Activated naive CD4-positive, alpha-beta T cell treated with anti-CD3 and anti-CD28 coated beads, Interleukin-2, amount 50 U/mL, for 16 hours (primary cell): ENCODE measurements at places on chromosomes 7 and 10.

DNA sequence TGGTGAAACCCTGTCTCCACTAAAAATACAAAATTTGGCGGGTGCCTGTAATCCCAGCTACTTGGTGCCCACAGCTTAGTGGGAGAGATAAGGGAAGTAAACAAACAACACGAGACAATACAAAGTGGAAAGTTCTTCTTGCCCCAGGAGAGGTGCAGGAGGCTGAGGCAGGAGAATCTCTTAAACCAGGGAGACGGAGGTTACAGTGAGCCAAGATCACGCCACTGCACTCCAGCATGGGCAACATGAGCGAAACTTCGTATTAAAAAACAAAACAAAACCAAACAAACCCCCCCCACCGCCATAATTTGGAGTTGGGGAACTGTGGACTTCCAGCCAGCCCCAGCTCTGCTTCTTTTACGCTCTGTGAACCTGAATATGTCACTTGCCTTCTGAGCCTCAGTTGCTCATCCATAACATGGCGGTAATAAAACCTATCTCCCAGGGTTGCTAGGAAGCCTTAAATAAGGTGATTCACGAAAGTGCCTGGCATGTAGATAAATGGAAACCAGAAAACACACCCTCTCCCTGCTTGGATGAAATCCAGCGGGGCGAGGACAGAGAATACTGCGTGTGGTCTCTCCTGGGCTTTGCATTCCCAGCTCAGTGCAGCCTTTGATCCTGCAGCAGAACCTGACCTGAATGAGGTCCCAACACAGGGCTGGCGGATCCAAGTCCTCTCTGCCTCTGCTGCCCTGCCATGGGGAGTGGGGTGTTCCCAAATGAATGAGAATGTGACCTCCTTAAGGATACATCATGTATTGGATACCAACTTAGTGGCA, 10.2 kb downstream of the MLXIPL start:
- DNase-seq: no peak

DNA sequence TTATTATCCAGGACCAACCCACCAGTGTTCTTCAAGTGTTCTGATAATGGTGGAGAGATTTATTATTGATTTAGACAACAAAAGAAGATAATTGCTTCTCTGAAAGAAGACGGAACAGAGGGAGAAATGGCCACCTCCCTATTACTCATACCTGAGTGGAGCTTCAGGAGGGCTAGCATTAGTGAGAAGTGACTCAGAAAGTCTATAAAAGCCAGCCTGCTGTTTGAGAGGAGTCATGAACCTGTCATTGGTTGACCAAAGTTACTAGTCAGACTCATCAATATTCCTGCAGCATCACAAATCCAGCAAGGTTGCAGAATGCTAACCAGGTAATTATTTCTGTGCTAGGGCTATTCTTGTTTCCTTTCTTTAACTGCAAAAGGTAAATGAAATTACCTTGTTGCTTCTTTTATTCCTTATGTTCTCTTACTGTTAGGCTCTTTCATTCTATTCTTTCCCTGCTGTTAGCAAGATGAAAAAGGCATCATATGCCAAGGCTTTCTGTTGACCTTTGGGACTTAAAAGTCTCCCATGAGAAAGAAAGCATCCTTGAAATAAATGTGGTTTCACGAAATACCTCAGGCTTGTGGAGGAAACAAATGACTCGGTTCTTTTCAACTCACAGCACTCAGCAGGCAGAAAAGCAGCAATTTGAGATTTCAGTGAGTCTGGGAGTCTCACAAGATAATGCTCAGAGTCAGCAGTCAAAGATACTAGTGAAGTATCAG, 256.4 kb upstream of the PHYHIPL start:
- DNase-seq: no peak

DNA sequence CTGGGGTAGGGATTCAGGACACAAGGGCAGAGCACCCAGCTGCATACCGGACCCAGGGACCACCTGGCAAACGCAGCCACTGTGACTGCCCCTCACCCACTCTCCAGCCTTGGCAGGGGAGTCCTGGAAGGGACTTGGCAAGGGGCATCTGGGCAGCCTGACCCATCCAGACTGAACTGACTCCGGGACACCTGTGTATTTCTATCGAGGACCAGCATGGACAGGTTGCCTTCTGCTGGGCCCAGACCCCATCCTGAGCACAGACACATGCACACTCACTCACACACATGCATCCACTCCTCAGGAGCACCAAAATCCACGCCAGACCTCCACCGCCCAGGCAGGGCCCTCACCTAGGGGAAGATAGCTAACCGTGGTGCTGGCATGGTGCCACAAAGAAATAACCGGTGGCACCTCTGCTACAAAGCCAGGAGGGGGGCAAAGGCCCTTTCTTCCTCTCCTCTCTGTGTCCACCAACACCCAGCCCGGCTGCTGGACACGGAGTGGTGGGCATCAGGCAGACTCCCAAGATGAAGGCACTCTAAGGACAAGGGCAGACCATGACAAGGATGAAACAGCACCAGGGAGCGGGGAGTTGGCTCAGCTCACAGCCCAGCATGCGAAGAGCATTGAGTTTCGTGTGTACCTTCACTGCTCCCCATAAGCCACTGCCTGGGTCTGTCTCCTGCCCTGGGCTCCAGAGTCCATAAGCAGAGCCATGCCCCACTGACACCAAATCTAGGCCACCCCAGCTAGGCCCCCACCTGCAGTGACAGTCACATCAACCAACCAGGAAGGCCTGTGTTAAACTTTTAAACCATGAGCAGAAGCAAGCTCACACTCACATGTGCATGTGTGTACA, 35.3 kb downstream of the KCNH2 start:
- DNase-seq: no peak

DNA sequence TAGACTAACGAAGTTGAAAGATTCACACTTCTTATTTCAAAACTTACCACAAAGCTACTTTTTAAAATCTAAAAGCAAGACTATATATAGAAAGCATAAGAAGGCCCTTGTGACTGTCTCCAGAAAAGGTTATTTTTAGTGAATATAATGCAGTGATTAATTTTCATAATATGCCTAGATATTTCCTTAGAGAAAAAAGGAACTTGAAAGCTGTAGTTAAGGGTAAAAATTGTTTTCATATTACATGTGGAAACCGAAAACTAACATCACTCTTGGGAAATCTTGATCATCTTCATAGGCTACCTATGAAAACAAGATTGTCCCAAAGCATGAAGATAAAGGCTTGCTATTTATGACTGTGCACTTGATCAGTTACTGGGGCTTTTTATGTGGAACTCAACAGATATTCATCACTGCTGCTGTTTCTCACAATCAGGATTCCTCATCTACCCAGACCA, 223.2 kb downstream of the SH2D4B start:
- DNase-seq: no peak

- DNase-seq: no peak
These were observed 46.1 kb downstream of the PPIF start for GRCh38 chr10:79393221-79393923.

DNA sequence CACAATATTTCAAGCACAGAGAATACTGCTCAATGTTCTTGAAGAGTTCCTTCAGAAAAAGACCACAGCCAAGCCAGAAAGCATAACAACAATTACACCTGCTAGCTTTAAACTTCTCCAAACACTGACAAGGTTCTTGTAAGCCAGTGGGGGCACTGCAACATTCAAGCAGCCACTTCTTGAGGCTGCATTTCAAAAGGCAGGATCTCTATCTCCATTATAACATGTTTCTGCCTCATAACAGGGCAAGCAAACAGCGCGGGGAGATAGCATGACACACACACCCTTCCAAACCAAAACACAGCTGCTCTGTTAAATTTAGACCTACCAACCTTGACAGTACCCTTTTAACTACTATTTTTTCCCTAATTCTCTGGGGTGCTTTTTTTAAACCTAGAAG, 30.8 kb downstream of the CHCHD3 start:
- no peak for DNase-seq

GRCh38 chr7:2800220-2800930, 43.7 kb downstream of the GNA12 start:
- no peak for DNase-seq

DNA sequence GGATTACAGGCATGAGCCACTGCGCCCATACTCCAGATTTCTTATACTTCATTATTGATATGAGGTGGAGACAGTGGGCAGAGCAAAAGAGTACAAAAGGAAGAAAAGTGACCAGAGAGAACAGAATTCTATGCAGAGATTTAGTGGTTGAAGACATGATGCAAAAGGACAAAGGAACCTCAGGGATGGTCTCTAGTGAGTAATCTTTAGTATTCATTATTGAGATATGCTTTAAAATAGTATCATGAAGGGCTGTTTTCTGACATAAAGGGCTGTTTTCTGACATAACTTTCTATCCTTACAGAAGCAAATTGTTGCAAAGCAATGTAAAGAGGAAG, 81.2 kb upstream of the OIT3 start:
- DNase-seq: no peak

- no peak for DNase-seq
These were observed 97.6 kb upstream of the ZNF438 start for GRCh38 chr10:31129271-31129670.

DNA sequence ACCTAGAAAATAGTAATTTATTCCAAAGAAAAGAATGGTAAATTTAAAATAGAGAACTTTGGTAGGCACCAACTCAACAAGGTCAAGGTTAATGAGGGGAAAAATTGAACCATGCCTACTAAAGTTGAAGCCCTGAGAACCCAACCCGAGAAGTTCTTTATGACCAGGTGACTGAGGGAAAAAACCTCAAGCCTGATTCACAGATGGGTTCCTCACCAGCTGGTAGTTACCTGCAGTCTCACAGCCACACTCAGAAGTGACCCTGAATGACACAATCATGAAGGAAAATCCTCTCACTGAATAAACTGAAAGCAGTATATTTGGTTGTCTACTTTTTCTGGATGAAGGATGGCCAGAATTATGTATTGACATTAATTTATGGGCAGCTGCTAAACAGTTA, 7.0 kb downstream of the C10orf67 start:
- DNase-seq: no peak

DNA sequence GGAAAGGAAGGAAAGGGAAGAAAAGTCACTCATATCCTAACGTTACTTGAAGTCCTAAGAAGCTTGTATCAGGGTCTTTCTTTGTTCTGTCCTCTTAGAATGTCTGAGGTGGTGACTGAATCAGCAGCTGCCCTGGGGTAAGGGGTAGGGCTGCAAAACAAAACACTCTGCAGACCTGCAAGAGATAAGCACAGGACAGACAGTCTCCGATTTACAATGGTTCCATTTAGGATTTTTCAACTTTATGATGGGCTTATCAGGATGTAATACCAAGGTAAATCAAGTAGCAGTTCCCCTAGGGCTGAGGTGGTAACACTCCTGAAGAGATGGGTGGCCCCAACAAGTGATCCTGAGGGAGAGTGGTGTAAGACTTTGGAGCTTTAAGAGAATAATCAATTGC, 16.5 kb downstream of the KDM7A start:
- DNase-seq: no peak

GRCh38 chr10:101453318-101453717, 99.4 kb downstream of the BTRC start:
- no peak for DNase-seq

DNA sequence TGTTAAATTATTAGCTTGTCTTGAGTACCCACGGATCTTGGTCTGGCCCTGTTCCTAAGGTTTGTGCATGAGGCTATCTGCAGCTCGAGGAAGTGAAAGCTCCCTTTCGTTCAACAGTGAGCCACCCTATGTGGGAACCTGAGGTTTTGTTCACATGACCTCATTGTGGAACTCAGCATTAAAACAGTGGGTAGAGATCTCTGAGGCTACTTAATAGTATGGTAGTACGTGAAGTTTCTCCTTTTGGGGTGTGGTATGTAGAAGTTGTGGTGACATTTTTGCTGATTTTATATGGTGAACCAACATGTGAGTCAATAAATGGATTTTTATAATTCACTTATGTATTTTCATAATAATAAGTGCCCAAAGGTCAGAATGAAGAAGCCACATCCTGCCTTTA, 252.7 kb upstream of the FERD3L start:
- no peak for DNase-seq
